ENCODE measurements at places on chromosomes 16 and 17.
A peak's percentile ranks its signal among the peaks of the same experiment; 100 is the strongest.

DNA sequence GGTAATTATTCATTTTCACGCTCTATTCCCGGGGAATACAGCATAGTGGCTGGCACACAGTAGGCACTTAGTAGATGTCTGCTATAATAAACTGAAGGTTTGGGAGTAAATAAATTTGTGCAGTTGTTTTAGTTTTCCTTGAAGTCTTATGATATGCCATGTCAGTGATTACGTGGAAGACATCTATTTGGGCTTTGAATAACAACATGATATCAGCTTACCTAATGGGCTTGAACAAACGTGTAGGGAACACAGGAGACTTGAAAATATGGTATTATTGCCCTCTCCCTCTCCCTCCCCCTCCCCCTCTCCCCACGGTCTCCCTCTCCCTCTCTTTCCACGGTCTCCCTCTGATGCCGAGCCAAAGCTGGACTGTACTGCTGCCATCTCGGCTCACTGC is 36.3 kb upstream of the NETO2 start:
- no peak for DNase-seq

- no peak for DNase-seq
These were observed 7.8 kb downstream of the CDRT15 start for GRCh38 chr17:14228903-14229302.

GRCh38 chr17:39351508-39351907 is 49.9 kb downstream of the FBXL20 start:
- DNase-seq, result no peak

DNA sequence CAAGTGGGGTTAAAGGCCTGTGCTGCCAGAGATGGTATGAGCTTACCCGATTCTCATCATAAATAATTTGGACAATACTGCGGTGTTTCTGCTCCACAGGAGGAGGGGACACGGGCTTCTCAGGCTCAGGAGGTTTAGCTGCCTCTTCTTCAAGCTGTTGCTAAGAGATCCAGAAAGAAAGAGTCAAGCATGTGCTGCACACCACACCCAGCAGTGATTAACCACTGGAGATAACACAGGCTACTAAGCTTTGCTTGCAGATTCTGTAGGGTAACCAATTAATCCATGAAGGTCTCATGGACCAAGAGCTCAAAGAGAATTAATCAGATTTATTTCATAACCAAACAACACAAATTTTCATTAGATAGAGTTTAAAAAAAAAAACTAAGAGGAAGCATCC is 56.6 kb downstream of the NCOR1 start:
- DNase-seq, result no peak

DNA sequence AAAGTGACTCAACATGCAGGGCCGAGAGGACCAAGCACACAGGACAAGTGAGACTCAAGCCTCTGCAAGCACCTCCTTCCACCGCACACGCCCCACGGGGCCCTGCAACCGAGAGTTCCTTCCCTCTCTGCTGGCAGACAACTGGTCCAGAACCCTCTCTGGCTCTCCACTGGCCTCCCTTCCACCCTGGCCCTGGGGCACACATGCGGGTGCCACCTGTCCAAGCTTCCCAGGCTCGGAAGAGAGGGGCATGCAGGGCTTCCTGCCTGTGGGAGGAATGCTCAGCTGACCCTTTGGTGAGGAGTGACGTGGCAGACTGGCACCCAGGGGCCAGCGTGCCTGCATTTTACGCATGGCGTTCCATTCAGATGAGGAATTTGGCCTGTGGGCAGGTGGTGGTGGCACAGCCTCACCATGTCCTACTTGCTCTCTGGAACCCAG is 59.8 kb downstream of the PIPOX start:
- no peak for DNase-seq

GRCh38 chr16:68704232-68704867 is 32.7 kb upstream of the CDH1 start:
- peak; percentile 54 for DNase-seq

DNA sequence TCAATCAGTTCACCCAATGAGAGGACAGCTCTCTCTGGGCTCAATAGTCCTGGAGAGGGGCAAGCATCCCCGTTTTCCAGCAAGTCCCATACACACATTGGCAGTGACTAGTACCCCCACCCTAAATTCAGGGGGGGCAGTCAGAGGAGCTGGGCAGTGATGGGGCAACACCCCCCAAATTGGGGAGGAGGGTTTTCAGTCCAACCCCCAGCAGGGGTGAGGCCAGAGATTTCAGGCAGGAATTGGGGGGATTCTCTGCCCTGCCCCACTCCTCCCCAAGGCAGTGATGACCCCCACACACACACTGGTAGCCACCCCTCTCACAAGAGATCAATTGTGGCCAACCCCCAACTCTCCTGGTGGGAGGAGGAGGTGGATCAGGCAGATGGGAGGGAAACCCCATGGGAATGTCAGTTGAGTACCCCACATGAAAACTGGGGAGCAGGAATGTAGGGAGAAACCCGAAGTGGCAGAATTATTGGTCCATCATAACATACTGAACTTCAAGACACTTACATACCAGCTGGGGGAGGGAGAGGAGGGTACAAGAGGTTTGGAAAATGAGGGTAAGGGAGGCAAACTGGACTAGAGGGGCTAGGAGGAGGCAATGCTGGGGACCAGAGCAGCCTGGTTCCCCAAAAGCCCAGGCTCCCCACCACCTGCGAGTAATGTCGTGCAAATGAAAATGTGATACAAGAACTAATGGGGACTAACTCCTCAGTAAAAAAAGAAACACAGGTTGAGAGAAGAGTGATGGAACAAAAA is 3.1 kb downstream of the VAMP2 start:
- no peak for DNase-seq

DNA sequence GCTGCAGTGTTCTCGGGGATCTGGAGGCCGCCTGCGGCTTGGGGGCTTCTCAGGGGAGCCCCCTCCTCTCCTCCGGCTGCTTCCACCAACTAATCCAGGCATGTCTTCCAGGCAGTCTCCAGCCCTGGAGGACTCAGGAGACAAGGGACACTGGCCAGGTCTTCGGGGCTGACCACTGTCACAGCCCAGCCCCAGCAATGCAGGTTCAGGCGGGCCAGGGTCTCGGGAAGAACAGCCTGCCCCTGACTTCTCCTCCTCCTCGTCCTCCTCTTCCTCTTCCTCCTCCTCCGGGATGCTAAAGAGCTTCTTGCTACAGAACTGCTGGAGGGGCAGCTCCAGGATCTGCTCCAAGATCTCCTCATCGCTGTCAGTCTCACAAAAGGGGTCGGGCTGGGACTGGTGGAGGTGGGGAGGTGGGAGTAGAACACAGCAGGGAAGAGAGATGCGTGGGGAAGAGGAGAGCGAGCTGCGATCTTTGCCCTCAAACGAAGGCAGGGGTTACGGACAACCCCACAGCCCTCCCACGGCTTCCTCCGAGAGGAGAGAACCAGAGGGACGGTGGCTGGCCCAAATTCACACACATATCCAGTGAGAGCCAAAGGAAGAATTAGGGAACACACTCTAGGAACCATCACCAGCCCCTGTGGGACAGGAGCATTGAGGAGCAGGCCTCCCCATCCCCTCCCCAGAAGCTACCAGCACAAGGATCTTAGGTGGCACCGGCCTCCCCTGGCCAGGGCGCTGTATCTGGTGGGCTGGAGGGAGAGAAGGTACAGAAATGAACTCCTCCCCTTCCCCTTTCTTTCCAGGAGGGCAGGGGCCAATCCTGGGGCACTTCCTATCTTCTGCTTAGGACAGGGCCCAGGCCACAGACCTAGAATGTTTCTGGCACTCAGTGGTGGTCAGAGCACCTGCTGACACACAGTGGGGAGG is 19.3 kb downstream of the TSPOAP1 start:
- no peak for DNase-seq

Data from activated T-cell treated with anti-CD3 and anti-CD28 coated beads, Interleukin-2, amount 50 U/mL, for 1 hour (primary cell).